Pulmonary artery endothelial cell (primary cell): ENCODE measurements at places on chromosomes 7 and 10.

DNA sequence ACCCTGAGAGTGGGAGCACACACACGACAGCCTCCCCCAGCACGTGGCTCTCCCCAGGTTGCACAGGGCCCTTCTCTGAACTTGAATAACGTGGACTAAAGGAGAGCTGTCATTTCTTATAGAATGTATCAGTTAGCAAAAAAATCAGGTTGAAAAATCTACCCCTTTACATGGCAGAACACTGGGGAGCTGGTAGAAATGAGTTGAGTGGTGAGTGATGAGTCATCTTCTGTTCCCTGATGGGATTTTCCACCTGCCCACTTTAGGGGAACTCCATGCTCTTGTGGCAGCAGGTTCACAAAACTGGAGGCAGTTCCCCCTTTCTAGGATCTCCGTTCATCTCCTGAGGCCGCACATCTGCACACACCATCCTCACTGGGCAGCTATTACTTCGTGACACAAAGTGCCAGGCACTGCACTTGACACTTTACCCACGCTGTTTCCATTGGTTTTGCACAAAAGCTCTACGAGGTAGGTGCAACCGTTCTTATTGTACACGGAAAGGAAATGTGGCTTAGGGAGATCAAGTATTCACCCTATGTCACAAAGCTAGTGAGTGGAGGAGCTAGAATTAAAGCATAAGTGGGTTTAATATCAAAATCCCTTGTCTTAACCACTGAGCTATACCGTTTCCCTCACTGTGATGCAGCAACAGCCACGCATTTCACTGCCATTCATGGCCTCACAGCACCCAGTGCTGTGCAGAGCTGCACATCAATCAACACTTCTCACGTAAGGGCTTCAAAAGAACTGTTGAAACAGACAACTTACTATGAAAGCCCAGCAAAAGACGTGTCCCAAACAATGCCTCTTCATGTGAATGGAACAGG, 80.2 kb downstream of the RNF216 start:
- no peak for DNase-seq

DNA sequence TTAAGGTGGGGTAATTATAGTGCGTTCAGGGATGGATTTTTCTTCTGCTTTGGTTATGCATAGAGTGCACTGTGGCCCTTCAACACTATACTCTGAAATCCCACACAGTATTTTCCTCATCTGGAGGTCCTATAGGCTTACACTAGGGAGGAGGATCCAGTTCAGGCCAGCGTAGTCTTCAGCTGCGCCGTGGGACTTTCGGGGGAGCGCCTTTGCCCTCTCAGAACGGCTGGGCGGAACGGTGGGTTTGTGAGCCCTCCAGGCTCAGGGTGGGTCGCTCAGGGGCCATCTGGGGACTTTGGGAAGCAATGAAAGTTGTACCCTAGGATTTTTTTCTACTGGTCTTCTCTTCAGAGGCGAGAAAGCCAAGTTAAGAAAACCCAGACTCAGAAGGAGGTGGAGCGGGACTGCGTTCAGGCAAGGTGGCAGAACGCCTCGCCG, 652 bp upstream of the VPS26A start:
- DNase-seq, result no peak

DNA sequence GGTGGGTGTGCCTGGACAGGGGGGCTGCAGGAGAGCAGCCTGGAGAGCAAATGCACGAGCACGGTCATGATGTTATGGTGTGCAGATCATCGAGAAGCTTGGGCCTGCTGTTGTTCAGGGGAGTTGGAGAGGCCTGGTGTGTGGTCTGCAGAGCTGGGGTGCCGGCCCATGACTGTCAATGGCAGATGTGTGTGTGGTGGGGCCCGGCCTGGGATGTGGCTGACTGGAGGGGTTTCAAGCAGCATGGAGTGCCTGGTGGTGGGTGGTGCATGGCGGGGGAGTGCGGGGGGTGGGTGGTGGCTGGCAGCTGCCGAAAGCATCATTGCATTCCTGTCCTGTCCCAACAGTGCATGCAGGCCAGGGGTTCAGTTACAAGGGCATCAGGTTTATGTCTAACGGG, 122.6 kb downstream of the DOCK1 start:
- no peak for DNase-seq

- DNase-seq, result no peak
Observed at GRCh38 chr7:151469281-151469680, 29.3 kb upstream of the CRYGN start.

GRCh38 chr7:47837826-47838225, 110.4 kb downstream of the PKD1L1 start:
- no peak for DNase-seq

GRCh38 chr7:19110776-19111175, 6.7 kb downstream of the TWIST1 start:
- DNase-seq, result no peak

DNA sequence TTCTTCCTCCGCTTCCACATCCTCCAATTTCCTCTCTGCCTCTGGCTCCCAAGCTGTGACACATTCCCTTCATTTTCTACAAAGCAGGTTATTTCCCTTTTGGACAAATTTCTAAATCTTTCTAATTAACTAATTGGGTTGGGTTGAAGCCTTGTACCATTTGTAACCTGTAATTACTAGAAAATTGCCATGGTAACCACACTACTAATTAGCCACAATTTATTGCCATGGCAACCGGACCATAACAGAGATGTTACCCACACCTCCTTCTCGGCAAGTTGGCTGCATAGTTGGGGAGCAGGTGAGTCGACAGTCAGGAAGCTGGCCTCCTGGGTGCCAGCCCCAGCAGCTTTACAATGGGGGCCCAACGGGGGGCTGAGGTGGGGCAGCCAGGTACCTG, 61.6 kb downstream of the GOLGA7B start:
- DNase-seq, result no peak

DNA sequence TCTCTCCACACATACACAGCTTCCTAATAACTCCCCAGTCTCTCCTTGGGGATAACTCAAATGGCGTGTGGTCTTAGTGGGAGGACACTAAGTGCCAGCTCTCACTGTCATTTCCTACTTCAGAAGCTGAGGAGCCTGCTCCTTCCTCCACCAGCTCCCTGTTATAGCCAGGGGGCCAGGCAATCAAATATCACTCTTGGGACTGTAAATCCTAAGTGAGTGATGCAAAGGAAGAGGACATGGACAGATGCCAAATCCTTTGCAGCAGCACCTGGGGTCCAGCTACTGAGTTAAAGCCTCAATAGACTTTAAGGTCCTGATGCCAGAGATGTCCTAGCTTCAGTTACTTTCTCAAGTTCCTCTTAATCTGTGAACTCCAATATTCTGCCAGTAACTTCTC, 34.1 kb downstream of the SEM1 start:
- no peak for DNase-seq

GRCh38 chr7:25091176-25091575, 33.9 kb downstream of the CYCS start:
- no peak for DNase-seq

- DNase-seq, result no peak
Observed at GRCh38 chr10:132532749-132533560, 4.6 kb upstream of the INPP5A start.

DNA sequence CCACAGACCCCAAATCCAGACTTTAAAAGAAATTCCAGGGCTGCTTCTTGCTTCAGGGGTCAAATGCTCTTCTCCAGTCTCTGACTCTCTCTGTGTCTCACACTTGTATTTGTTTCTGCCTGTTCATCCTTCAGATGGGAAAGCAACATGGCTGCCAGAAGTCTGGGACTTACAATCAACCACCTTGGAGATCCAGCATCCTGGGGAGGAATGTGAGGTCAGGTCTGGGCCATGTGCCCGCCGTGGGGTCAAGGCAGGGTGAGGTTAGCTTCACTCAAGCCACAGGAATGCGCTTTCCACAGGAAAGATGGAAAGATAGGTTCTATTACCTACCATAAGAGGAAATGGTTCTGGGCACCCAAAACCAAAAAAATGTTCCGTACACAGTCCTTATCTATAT, 34.3 kb upstream of the NPVF start:
- no peak for DNase-seq

DNA sequence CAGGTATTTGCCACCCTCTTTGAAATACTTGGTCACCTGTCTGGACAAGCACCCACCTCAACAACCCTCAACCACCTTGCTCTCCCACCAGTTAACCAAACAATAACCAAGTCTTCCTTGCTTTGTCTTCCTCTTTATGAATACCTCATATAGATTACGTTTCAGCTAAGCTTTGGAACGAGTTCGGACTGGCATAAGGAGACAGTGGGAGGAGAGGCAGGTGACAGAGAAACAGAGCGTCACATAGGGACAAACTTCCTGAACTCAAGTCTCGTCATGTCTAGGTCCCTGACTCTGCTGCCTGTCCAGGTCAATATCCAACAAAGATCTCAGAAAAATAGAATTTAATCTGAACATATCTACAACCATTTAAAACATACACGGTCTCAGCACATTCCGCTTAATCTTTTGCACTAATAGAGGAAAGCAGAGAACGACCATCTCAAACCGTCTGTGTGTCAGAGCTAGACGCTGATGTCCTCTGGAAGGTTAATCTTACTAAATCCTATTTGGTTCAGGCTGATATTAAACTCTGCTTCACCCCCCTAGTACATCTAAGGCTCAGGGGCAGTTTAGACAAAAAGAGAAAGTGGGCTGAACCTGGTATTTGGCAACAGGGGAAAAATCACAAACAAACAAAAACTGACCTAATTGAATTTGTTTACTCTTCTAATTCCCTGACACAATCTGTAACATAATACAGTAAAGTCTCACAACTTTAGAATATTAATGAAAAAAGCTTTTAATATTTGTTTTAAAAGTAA, 26.4 kb upstream of the SVOPL start:
- DNase-seq, result no peak

DNA sequence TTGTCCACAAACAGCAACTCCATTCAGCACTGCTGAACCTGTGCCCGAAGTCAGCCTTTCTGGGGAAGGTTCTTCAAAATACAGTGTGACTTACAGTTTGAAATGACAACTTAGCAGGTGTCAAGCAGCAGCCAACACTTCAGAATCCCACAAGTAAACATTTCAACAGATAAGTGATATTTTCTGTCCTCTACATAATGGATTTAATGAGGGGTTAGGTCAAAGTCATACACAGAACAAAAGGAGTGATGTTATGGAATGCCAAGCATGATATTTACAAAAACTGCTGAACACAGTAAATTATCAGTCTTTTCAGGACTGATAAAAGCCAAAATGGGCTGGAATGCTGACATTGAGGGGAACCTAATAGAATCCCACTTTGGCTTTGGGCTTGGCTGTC, 77.6 kb upstream of the JAZF1 start:
- DNase-seq, result no peak

- no peak for DNase-seq
Observed at GRCh38 chr10:11742009-11742778, at the start of gene ECHDC3. Gene ECHDC3, plus strand, starts transcription at chr10:11742382. Its CDS starts 195 bp downstream, at chr10:11742577.

DNA sequence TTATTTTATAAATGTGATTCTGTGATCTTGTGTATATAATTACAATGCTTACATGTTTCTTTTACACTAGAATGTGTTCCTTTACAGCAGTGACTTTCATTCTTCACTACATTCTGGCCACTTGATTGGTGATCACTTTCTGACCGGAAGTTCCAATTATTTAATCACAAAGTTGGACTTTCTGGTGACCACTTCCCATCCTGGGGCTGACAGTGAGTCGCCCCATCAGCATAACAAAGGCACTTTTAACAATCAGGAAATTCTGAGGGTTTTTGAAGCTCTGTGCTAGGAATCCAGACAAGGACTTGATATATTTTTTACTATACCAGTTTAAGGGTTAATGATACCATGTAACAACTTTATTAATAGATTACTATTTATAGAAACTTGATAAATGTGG, 282.3 kb upstream of the KAT6B start:
- no peak for DNase-seq

GRCh38 chr7:25068502-25069213, 56.4 kb downstream of the CYCS start:
- DNase-seq, result no peak
